SK-MEL-5 (cell line): ENCODE measurements at places on chromosomes 7 and 10. TPM values are rescaled to one million over a fixed set of nuclear protein-coding genes. Genes with fewer than 3 reads are reported as not detected.
A peak's percentile ranks its signal among the peaks of the same experiment; 100 is the strongest.

GRCh38 chr10:31130406-31130805, 98.7 kb upstream of the ZNF438 start:
- DNase-seq, result no peak

GRCh38 chr10:48932831-48933664, 6.6 kb downstream of the LRRC18 start:
- DNase-seq, result no peak

- peak; percentile 59 for DNase-seq
These were observed 24.5 kb upstream of the SLC25A13 start for GRCh38 chr7:96346293-96346953.

GRCh38 chr7:129091484-129092002, 36.6 kb upstream of the TNPO3 start:
- peak; percentile 87 for DNase-seq

Gene SPDYE16
- total RNA-seq, result not detected in 2 replicates

Gene EEPD1
- total RNA-seq, result 28.5 and 36.7 TPM in 2 replicates

DNA sequence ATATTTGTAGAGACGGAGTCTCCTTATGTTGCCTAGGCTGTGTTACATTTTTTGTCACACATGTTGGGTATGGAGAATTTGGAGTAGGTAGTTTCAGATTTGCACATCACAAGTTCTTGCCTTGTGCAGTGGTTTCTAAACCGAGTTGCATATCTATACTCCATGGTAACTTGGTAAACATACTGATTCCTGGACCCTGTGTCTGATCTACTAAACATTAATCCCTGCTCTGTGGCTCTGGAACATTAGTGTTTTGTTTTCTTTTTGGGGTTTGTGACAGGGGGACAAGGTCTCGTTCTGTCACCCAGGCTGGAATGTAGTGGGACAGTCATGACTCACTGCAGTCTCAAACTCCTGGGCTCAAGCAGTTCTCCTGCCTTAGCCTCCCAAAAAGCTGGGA, 24.7 kb downstream of the AUTS2 start:
- no peak for DNase-seq

DNA sequence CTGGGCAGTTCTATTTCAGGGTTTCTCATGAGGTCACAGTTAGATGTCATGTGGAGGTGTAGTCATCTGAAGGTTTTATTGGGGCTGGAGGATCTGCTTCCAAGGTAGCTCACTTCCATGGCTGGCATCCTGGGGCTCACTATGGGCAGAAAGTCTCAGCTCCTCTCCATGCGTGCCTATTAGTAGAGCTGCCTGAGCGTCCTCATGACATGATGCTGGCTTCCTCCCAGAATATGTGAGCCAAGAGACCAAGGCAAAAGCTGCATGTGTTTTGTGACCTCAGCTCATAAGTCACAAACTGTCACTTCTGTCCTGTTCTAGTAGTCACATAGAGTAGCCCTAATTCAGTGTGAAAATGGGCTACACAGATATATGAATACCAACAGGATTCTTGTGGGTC, 524.4 kb downstream of the SUGCT start:
- DNase-seq, result no peak

Gene DLX5
- 0.87 and 1.5 TPM in 2 replicates for total RNA-seq

- no peak for DNase-seq
These were observed 73.4 kb downstream of the LYZL2 start for GRCh38 chr10:30556189-30556588.

DNA sequence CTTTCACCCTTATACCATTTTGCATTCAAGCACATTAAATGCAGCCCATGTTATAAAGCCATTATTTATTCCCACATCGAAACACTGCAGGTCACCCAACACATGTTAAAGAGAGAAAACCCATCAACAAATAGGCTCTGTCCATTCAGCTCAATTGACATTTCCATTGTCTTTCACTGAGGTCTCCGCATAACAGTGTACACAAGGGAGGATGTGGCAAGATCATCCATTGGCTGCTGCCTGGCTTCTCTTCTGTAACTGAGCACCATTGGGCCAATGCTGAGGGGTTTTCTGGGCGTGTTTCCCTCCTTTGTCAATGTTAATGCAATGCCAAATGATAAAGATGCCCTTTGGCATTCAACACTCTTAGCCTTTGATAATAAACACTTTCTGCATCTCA, 278.1 kb upstream of the SP4 start:
- no peak for DNase-seq

GRCh38 chr10:78359640-78360091, 326.0 kb downstream of the RPS24 start:
- DNase-seq, result no peak

DNA sequence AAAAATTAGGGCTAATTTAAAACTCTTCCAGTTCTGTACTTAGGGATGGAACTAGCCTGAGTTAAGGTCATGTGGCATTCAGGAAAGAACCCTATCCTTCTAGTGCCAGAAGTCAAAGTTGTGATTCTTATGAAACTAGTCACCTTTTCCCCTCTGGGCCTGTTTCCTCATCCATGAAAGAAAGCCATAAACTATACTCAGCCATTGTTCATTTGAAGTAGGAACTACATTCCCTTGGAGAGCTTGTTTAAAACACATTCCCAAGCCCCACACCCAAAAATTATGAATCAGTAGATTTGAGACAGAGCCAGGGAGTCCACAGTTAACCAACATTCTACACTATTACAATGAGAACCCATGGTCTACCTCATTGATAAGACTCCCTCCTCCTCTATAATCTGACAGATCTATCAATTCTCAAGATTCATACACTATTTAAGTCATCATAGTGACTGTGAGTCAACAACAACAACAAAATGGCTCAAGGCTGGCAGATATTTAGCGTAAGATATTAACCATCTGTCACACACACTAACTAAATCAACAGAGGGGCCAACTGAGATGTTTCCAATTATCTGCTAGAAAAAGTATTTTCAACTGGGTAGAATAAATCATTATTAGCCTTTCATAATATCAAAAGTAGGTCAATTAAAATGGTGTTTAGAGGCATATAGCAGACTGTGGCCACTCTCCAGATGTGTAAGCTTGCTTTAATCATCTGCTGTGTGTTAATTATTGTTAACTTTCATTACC, 102.3 kb downstream of the SLC25A13 start:
- peak; percentile 81 for DNase-seq

- no peak for DNase-seq
These were observed 3.8 kb downstream of the GLI3 start for GRCh38 chr7:42233171-42233570.

GRCh38 chr7:129530795-129531391, 28.6 kb downstream of the SMKR1 start:
- no peak for DNase-seq

Gene TFPI2
- total RNA-seq, result 13.5 and 14.1 TPM in 2 replicates

GRCh38 chr7:47520406-47520805, 61.5 kb downstream of the TNS3 start:
- no peak for DNase-seq
